ENCODE measurements at places on chromosomes 3 and 15. TPM values are rescaled to one million over a fixed set of nuclear protein-coding genes. Genes with fewer than 3 reads are reported as not detected.

Gene PYGO1
- total RNA-seq: not detected

DNA sequence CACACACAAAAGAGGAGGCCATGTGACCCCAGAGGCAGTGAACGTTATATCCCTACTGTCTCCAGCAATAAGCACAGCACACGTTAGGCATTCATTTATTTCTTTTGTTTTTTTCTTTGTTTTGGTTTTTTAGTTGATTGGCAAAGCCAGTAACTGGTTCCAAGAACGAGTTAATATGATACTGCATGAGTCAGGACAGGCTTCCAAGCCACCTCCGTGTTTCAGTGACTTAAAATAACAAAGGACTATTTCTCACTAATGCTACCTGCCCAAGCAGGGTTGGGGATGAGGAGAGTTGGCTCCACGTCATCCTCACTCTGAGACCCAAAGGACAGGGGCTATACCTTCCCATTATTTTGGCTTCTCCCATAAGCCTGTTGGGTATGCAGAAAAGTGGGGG lies 130.5 kb downstream of the ST8SIA2 start:
- no peaks in the 10 kb centered on the region for H3K4me1 ChIP-seq
- H3K36me3 ChIP-seq: no peaks in the 10 kb centered on the region
- no peaks in the 10 kb centered on the region for H3K27me3 ChIP-seq
- no peak for DNase-seq
- H3K27ac ChIP-seq: no peak overlapping the region

GRCh38 chr3:21390856-21391255 lies 360.2 kb downstream of the ZNF385D start:
- H3K27ac ChIP-seq: no peak overlapping the region
- no peaks in the 10 kb centered on the region for H3K4me1 ChIP-seq
- H3K36me3 ChIP-seq: no peaks in the 10 kb centered on the region

- no peak overlapping the region for H3K4me3 ChIP-seq
- H3K36me3 ChIP-seq: no peaks in the 10 kb centered on the region
- no peaks in the 10 kb centered on the region for H3K27me3 ChIP-seq
- DNase-seq: no peak
- no peaks in the 10 kb centered on the region for H3K4me1 ChIP-seq
- H3K27ac ChIP-seq: no peak overlapping the region
Observed at GRCh38 chr3:60935709-60936108, 315.5 kb downstream of the FHIT start.

GRCh38 chr15:82952158-82953081 lies at the start of gene HOMER2:
HOMER2 (minus strand) TSS chr15:82952720; CDS start chr15:82952535, 185 bp downstream.
- no peak within 1 kb of the TSS for H3K27ac ChIP-seq
- no peaks in the 10 kb centered on the region for H3K36me3 ChIP-seq

Gene MEX3B
- 0.63 TPM for total RNA-seq

Gene IL12A
- total RNA-seq: 4.3 TPM

Gene PPP2R3A
- total RNA-seq: 0.22 TPM

DNA sequence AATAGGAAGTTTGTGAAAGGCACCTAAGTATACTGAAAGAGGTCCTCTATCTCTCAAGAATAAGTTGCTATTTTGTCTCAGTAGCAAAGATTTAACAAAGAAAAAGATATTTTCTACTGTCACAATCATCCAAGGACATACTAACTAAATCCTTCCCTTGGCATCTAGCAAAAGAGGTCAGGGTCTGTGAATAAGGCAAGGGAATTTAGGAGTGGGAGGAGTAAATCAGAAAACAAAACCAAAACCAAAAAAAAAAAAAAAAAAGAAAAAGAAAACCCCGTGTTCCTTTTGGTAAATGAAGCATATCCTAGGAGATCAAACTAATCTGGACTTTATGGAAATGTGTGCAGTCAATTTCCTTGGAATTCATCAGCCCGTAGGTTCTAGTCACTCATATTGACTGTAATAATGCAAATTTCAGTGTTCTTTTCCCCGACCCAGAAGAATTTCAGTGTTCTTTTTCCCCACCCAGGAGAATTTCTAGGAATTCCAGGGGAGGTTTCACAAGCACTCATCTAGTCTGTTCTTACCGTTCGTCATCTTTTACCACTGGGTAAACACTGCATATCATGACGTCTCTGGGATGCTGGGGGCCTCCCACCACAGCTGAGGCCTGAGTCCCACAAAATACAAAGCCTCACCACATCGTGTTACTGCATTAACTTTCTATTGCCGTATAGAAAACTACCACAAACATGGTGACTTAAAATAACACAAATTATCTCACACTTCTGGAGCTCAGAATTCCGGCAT lies 113.8 kb upstream of the CCDC54 start:
- H3K27ac ChIP-seq: no peak overlapping the region
- H3K4me1 ChIP-seq: no peaks in the 10 kb centered on the region
- no peak overlapping the region for H3K4me3 ChIP-seq

DNA sequence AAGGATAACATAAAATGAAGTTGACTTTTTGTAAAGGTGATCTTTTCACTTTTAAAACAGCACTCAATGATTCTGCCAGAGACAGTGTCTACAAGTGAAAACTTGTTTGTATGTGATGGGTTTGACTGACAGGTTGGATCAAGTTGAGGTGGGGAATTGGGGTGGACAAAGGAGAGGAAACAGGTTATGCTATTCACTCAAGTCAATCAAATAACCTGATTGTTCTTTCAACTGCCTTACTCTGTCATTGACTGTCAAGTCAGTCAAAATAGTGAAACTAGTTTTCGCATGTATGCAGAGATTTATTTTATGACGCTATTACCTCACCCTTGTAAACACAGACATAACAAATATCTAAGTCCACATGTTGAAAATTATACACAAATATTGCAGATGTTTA lies 187.7 kb downstream of the ROBO2 start:
- DNase-seq: no peak
- H3K4me3 ChIP-seq: no peak overlapping the region
- no peaks in the 10 kb centered on the region for H3K4me1 ChIP-seq
- H3K27ac ChIP-seq: no peak overlapping the region

Gene ALG1L2
- 8.4 TPM for total RNA-seq

GRCh38 chr15:91488452-91488851 lies 365.1 kb upstream of the SLCO3A1 start:
- no peak overlapping the region for H3K4me3 ChIP-seq
- H3K27ac ChIP-seq: no peak overlapping the region
- no peak for DNase-seq
- no peaks in the 10 kb centered on the region for H3K4me1 ChIP-seq
- no peaks in the 10 kb centered on the region for H3K36me3 ChIP-seq

DNA sequence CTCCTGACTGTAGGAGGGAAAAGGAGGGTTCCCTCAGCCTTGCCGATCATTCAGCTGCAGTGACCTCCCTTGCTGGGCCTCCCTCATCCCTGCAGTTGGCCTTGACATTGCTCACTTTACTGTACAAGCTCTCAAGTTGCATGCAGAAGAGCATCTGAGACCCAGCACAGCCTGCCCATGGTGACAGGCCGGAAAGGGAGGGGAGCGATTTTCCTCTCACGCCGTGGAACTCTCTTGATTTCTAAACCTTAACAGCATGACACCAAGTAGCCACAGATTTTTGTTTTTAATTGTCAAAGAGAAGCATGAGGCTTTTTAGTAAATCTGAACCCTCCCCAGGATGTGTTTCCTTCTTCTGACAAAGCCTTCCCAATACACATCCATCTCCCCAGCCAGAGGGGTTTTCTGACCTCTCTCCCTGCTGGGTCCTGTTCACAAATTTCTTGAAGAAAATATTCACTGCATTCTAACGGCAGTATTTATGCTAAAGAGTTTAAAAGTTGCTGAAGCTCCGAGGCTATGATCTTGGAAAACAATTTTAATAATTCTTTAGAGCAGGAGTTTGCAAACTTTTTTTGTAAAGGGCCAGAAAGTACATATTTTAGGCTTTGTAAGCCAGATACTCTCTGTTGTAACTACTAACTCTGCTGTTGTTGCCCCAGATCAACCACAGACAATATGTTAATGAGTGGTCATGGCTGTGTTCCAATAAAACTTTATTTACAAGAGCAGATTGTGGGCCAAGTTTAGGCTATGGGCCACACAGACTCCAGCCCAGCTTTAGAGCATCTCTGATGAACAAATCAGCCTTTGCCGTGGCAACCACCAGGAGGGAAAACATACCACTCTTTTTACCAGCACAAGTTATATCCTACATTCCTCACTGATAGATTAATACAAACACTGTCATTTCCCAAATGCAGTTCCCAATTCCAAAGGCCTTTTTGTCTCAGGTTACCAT lies 34.8 kb downstream of the LMCD1 start:
- DNase-seq: no peak
- H3K27ac ChIP-seq: no peak overlapping the region
- H3K4me1 ChIP-seq: no peaks in the 10 kb centered on the region
- H3K36me3 ChIP-seq: no peaks in the 10 kb centered on the region
- H3K27me3 ChIP-seq: no peaks in the 10 kb centered on the region

Gene DNAH1
- total RNA-seq: 47.2 TPM

DNA sequence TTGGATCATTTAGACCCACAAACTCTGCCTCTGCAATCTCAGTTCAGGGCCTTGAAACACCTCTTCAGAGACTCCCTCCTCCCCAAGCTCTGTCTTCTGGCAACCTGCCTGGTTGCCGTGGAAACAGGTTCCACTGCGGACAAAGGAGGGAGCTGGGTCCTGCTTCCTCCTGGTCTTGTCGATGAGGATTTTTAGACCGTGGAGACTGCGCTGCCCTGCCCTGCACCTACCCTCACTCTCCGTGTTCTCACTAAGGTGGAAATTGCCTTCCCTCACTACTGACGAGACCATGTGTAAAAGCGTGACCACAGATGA lies at the start of gene RTP1:
Gene RTP1 (plus strand): TSS at position 152 of the 315 bp plus-strand sequence. CDS start 30 bp downstream, at position 182.
- no peaks in the 10 kb centered on the region for H3K36me3 ChIP-seq
- H3K27ac ChIP-seq: no peak within 1 kb of the TSS
- no peak within 1 kb of the TSS for H3K4me3 ChIP-seq
- no peaks in the 10 kb centered on the region for H3K27me3 ChIP-seq
- DNase-seq: no peak

- DNase-seq: peak; percentile 11
- H3K4me3 ChIP-seq: no peak overlapping the region
- no peaks in the 10 kb centered on the region for H3K27me3 ChIP-seq
Observed at GRCh38 chr3:36843065-36844051, 79.0 kb upstream of the DCLK3 start.

Gene NOX5
- total RNA-seq: not detected

Gene CIDEC
- total RNA-seq: not detected

- DNase-seq: peak; percentile 54
- no peak overlapping the region for H3K27ac ChIP-seq
- no peaks in the 10 kb centered on the region for H3K27me3 ChIP-seq
- H3K36me3 ChIP-seq: peaks cover 35% of the 10 kb centered on the region
Observed at GRCh38 chr15:75356517-75356916, 9.7 kb downstream of the NEIL1 start.

Gene ZPLD1
- total RNA-seq: not detected

GRCh38 chr3:59575113-59576001 lies 525.5 kb upstream of the CFAP20DC start:
- DNase-seq: peak; percentile 76
- H3K4me3 ChIP-seq: no peak overlapping the region
- no peaks in the 10 kb centered on the region for H3K27me3 ChIP-seq
- no peak overlapping the region for H3K27ac ChIP-seq
- no peaks in the 10 kb centered on the region for H3K4me1 ChIP-seq
- no peaks in the 10 kb centered on the region for H3K36me3 ChIP-seq

DNA sequence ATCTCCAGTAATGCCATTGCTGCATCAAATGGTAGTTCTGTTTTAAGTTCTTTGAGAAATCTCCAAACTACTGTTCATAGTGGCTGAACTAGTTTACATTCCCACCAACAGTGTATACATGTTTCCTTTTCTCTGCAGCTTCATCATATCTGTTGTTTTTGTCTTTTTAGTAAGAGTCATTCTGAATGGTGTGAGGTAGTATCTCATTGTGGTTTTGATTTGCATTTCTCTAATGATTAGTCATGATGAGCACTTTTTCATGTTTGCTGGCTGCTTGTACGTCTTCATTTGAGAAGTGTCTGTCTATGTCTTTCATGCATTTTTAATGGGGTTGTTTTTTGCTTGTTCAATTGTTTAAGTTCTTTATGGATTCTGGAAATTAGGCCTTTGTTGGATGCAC lies 10.2 kb upstream of the GCSAM start:
- H3K4me3 ChIP-seq: no peak overlapping the region
- no peaks in the 10 kb centered on the region for H3K27me3 ChIP-seq
- no peaks in the 10 kb centered on the region for H3K36me3 ChIP-seq
- DNase-seq: no peak
- H3K4me1 ChIP-seq: peaks cover under 1% of the 10 kb centered on the region

DNA sequence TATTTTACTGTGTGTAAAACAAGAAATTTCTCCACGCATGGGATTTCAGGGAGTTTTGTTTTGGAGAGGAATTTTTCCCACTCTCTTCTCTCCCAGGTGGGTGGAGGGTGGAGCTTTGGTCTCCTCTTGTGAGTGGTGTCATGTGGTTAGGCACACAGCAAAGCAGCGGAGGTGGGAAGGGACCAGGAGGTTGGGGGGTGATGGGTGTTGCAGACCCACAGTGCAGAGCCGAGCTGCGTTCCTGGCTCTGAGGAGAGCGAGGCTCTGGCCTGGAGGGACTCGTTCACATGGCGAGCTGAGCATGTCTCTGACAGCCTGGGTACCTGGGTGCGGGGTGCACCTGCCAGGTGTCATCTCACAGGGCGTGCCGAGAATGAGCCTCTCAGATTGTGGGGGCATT lies 87.8 kb downstream of the RYR3 start:
- no peak overlapping the region for H3K27ac ChIP-seq
- H3K4me1 ChIP-seq: no peaks in the 10 kb centered on the region
- H3K27me3 ChIP-seq: no peaks in the 10 kb centered on the region
- no peaks in the 10 kb centered on the region for H3K36me3 ChIP-seq

- H3K27me3 ChIP-seq: no peaks in the 10 kb centered on the region
- DNase-seq: no peak
- H3K27ac ChIP-seq: no peak overlapping the region
- no peak overlapping the region for H3K4me3 ChIP-seq
- H3K36me3 ChIP-seq: no peaks in the 10 kb centered on the region
Observed at GRCh38 chr3:89332793-89333192, 225.4 kb downstream of the EPHA3 start.

DNA sequence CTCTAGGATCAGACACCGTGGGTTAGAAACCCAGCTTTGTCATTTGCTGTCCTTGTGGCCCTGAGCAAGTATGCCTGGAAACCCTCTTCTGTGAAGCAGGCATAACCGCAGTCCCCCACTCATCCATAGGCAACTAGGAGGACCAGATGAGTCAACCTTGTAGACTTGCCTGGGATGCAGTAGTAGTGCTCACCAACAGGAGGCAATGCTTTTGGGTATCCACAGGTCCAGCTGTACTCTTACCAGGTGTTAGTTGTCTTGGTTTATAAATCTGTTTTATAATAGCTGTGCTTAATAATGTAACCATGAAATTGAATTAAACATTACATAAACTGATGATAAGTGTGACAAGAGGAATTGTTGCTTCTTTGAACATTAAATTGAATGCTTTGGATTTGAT lies 389.3 kb downstream of the IL20RB start:
- no peak for DNase-seq
- H3K27me3 ChIP-seq: no peaks in the 10 kb centered on the region
- H3K27ac ChIP-seq: no peak overlapping the region
- no peaks in the 10 kb centered on the region for H3K36me3 ChIP-seq

DNA sequence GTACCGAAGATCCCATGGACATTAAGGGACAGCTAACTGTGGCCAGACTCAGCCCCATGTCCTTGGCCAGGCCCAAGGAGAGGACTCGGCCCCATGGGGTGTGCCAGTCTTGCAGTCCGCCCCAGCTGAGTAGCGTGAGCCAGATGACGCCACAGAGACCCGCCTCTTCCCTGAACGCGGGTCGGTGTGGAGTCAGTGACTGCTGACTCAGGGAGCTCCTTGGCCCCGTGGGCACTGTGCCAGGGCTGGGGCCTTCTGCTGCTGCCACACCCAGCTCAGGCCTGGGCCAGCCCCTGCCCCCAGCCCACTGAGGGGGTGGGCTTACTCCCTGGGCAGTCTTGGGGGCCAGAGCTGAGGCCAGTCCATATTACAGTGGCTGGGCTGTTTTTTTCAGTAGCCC lies 52.8 kb downstream of the PLXNA1 start:
- H3K27me3 ChIP-seq: no peaks in the 10 kb centered on the region
- no peak for DNase-seq
- no peaks in the 10 kb centered on the region for H3K36me3 ChIP-seq
- H3K27ac ChIP-seq: no peak overlapping the region
- H3K4me3 ChIP-seq: no peak overlapping the region
- no peaks in the 10 kb centered on the region for H3K4me1 ChIP-seq

Measured in B cell (primary cell).